ENCODE measurements at places on chromosomes 16 and 17.

DNA sequence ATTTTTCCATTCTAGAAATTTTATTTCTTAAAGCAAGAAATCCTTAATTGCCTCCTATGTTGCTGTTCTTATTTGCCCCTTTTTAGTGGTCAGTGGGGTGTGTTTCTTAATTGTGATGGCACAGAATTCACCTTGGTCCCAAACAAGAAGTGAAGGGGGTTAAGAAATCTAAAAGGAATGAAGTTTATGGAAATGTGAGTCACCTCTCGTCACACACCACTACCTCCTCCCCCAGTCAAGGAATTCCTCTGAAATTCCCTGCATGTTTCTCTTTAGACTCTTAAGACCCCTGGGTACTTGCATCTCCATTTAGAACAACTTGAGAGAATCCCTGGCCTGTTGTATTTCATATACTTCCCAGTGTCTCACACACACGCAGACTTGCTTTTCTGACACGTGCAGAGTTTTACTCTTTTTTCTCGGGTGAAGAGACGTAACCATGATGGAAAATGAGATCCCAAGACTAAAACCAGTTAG lies 247.4 kb downstream of the PRKCA start:
- no peak for DNase-seq

DNA sequence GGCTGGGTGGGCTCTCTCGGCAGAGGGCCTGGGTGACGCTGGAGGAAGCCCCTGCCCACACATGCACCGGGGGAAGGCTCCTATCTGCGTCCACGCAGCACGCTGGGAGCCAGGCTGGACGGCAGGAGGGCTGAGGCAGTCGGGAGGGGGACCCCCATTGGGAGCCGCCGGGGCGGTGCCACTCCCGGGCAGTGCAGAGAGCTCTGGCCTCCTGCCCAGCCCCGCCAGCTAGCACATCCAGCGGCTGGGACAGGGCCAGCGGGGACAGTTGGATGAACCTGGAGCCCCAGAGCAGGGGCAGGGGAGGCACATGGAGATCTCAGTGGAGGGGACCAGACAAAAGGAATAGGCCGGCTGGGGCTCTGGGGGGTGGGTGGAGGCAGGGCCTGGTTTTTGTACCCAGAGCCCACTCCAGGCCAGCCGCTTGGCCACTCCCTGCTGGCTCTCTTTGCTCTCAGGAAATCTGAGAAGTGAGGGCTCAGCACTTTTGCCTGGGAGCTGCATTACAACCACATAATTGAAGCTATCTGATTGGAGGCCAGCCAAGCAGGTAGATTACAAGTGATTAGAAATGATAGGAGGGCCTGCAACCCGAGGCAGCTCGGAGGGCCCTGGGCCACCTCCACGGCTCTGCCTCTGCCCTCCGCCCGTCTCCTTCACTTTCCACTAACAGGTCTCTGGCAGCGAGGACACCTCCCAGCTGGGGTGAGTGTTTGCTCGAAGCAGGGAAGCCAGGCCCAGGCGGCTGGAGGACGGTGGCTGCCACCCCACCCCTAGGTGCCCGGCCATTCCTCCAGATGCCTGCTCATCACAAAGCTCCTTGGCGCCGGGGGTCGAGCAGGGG lies 40.1 kb downstream of the ENGASE start:
- peak; percentile 77 for DNase-seq

- DNase-seq = no peak
Measured at GRCh38 chr17:70307430-70308225, 138.3 kb downstream of the KCNJ2 start.

- no peak for DNase-seq
Measured at GRCh38 chr17:49393491-49394255, 21.0 kb downstream of the PHB1 start.

DNA sequence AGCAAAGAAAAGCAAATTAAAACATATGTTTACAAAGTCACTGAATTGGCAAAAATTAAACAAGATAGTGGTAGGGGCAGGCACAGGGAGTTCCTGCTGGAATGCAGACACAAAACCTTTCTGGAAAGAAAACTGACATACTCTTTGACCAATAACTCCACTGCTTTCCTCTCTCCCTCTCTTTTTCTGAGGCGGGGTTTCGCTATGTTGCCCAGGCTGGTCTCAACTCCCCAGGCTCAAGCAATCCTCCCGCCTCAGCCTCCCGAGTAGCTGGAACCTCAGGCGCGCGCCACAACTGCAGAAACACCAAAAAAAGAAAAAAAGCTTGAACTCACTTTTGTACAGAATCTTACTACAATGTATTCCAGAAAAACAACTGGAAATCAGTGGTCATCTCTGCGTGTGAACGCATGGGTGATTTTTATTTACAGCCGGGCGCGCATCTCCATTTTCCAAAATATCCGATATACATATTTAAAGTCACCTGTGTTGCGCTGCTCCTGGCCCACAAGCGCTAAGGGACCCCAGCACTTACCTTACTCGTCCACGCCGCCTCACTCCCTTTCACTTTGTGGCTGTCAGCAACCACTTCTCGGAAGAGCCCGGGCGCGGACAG lies 480 bp downstream of the TXNL4B start:
- peak; percentile 23 for DNase-seq

- peak; percentile 25 for DNase-seq
Measured at GRCh38 chr16:4288148-4288921, 15.5 kb upstream of the TFAP4 start.

DNA sequence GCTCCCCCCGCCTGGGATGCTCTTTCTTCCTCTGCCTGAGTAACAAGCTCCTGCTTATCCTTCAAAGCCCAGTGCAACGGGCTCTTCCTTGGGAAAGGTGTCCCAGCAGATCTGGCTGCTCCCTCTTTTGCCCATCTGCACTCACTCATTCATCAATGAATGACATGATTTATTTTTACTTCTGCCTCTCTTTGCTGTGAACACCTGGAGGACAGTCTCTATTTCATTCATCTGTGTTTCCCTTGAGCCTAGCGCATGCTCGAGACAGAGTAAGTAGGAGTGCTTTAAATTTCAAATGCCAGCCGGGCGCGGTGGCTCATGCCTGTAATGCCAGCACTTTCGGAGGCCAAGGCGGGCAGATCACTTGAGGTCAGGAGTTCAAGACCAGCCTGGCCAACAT lies 22.0 kb upstream of the GINS2 start:
- DNase-seq = no peak

DNA sequence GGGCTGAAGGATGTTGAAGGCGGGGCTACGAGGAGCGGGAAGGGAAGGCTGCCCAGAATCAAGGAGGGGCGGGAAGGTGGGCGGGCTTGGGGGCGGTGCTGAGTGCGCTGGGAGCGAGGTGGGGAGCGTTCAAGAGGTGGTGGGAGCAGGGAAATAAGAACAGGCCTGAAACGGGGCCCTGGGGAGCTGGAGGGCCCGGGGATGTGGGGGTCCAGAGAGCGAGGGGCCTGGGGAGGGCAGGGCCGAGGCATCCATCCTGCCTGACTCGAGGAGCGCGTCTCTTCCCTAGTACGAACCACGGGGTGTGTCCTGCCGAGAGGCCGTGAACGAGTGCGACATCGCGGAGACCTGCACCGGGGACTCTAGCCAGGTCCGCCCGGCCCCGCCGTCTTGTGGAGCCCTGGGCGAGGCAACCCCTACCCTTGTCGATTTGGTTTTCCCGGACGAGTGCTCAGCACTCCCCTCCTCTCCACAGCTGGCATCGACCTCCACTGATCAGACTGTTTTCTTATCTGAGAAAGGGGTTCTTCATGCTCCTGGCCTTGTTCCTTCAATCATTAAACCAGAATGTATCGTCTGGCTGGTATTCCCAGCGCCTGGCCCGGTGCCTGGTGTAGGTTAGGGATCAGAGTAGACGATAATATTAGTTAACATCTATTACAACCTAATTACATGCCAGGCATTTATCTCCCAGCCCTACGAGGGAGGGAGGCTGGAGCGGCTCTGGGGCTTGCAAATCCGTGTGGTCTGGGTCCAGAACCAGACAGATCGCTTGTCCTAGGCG lies 17.2 kb downstream of the ADAM11 start:
- DNase-seq = no peak

DNA sequence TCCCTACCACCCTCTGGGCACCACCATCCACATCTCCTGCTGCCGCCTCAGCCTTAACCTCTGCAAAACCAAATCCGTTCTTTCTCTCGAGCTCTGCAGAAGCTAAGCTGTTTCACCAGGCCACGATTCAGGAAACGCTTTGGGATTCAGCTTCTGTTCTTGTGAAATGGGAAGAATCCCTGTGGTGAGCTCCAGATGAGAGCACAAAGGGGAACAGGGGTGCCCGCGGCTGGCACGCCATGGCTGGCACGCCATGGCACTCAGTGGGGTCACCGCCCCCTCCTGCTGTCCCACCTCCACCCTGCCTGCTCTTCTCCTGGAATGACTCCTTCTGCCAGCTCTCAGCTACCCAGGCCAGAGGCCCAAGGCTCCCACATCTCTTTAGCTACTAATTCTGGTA lies 5.7 kb downstream of the QPRT start:
- DNase-seq = no peak

DNA sequence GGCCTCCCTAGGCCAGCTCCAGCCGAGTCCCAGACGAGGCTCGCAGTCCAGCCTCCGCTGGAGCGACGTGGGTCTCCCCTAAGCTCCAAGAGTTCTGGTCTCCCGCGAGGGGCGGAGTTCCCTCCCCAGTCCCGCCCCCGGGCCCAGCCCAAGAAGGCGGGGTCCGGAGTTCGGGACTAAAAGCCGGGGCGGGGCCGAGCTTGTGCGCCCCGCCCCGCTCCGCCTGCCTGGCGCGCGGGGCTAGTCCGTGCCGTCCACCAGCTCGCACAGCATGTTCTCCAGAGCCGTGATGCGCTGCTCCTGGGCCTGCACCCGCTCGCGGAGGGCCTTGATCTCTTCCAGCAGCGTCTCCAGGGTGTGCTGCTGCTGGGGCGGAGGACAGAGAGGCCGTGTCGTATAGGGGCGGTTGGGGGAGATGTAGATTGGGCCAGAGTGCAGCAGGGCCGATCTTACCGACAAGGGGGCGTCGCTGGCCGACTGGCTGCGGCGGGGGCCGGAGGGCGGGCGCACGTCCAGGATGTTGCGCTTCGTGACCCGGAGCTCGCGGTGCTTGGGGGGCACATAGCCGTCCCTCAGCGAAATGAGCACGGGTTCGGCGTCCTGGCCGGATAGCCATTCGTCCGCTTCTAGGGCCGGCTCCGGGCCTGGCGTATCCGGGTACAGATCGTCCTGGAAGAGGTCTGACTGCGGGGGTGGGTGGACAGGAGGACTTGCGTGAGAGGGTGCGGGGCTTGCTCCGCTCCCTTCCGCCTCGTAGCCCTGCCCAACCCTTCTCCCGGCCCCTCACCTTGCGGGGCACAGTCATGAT lies 7.0 kb downstream of the CORO6 start:
- peak; percentile 49 for DNase-seq

- no peak for DNase-seq
Measured at GRCh38 chr16:11020792-11021551, 76.6 kb downstream of the CLEC16A start.

GRCh38 chr16:20415541-20415940 lies 6.2 kb downstream of the ACSM5 start:
- DNase-seq = no peak

DNA sequence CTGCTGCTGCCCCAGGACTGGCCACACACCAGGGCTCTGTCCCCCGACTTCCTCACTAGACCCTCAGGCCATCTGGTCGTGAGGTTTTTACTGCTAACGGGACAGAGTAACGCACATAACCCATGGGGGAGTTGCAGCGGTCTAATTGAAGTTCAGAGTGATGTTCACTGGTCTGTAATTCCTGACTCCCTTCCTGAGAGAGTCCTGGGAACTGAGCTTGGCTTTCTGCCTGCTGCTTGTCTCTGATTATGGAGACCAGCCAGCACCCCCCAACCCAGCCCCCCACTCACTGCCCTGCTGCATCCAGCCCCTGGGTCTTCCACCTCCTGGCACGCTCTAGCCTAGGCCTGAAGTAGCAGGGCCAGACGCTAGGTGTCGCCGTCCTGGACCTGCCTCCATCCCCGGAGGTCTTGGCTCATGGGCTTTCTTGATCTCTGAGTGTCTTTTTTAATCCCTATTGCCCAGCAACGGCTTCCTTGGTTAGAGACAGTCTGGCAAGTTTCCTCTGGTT lies 192.9 kb downstream of the CCDC182 start:
- DNase-seq = peak; percentile 42

DNA sequence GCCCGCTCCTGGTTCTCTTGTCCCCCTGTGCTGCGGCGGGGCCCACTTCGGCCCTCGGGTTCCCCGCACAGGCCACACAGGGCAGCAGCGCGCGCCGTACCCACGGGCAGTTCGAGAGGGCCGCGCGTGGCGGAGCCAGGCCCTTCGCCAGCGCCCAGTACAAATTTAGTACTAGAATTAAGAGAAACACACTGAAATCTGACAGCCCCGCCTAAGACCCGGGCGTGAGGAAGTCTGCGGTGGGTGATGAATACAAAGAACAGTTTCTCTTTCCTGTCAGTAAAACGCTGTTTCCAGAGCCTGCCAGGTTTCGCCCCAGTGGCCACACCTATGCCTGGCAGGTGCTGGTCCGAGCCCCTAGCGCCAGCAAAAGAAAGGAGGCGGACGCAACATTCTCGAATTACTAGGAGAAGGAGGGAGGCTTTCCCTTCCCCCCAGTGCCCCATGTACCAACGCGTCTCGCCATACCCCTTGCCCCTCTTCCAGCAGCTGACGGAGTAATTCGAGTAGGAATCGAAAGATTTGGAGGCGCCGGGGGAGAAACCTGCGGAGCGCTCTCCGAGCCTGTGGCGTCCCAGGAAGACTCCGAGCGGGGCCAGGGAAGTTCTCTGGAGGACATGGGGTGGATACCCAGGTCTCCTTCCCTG lies 591 bp upstream of the SLFN5 start:
- DNase-seq = peak; percentile 6

- DNase-seq = no peak
Measured at GRCh38 chr16:14560523-14560922, 69.5 kb downstream of the PARN start.

- DNase-seq = no peak
Measured at GRCh38 chr17:56740481-56740880, 93.2 kb downstream of the C17orf67 start.

DNA sequence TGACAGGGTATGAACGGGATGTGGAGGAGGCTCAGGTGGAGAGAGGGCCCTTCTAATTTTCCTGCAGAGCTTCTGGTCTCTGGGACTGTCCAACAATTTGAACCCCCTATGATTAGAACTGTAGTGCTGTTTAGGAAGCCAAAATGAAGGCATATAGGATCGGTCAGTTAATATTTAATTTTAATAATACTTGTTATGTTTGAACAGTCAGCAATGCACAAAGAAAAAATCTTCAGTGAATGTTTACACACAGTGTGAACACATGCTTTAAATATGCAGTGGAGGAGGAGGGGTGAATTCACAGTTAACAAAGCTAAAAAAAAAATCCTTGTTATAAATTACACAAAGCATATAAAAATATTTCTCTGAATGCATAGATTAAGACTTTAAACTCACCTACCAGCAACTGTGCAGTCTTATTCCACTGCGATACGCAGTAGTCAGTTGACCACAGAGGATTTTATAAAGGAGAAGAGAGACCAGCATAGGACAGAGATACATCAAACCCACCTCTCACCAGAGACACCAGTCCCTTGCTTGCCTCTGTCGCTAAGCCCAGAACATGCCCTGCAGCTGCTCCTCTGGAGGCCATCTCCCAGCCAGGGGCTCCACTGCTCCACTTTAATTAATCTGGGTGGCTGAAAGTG lies 14.6 kb downstream of the ANKRD40 start:
- no peak for DNase-seq

GRCh38 chr16:85900027-85900792 lies 1.2 kb downstream of the IRF8 start:
- DNase-seq = no peak
